NCI-H1092 treated with DMSO at 0.1 percent for 48 hours (cell line): ENCODE measurements at places on chromosomes 11 and 22.

DNA sequence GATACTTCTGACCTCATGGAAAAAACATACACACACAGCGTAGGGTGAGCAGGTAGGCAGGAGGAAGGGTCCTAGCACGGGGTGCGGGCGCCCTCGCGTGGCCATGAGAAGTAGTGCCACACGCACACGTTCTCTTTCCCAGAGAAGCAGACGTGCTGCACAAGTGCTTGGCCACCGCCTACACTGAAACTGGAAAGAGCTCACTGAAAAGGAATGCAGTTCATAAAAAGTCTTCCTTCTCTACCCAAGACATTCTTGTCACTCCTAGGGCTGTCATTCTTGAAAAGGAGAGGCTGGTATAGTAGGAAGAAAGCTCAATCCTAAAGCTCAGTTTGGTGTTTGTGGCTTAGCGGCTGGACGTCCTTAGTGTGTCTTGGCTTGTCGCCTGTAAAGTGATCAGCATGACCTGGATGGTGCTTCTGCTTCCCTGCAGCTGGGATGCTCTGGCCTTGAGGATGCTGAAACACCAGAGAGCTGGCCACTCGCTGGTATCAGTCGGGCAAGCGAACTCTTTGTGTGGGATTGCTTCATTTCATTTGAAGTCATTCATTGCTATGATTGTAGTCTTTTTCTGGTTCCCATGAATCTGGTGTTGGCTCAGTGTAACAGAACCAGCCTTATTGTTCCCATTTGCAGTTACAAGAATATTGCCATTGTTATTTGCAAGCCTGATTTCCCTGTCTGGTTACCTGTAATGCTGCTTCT is 303.8 kb downstream of the NTM start:
- DNase-seq: peak; percentile 56

DNA sequence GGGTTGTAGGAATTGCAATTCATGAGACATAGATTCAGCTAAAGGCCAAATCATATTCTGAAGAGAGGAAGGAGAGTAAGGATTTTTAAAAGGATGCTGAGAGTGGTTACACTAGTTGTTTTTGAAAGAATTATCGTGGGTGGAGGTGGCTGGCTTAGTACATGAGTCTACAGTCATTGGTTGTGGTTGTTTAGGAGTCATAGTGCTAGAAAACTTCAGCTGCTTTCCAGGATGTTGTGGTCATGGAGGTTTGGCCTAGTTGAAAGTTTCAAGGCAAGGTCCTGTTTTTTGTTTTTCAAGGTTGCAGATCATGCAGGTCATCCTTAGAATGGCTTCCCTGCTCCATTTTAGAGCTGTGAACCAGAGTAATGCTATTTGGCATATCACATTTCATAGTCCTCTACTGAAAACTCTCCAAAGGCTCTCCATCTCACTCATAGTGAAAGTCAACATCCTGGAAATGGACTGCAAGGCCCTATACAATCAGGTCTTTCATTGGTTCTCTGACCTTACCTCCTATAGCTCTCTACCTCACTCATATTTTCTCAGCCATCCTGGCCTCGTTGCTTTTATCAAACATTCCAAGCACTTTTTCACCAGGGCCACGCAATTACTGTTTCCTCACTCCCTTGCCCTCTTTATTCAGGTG is 26.1 kb upstream of the ZBTB44 start:
- no peak for DNase-seq

DNA sequence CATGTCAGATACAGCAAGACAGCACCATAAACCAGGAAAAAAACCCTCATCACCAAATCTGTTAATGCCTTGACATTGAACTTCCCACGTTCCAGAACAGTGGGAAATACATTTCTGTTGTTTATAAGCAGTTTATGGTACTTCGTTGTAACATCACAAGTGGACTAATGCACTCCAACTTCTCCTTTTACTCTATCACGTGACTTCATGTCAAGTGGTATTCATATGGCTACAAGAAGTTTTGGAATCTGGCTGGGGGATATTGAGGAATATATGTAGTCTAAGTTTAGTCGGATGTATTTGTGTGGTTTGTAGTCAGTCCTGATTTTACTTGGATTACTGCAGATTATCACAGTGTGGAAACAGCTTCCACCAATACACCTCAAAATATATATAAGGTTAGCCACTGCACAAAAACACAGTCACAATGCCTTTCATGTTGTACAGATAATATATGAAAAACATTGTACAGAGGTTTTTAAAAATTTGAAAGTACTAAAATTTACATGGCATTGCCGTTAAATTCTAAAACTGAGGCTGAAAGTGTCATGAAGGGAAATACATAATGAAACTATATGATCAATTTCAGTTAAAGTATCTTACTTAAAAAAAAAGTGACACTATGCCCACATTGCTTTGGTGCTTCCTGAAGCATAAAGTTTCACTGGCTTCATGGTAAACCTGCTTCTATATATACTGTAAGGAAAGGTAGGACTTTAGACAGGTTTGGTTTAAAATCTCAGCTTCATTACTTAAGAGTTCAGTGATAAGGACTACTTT is 134.1 kb downstream of the CASP12 start:
- no peak for DNase-seq

DNA sequence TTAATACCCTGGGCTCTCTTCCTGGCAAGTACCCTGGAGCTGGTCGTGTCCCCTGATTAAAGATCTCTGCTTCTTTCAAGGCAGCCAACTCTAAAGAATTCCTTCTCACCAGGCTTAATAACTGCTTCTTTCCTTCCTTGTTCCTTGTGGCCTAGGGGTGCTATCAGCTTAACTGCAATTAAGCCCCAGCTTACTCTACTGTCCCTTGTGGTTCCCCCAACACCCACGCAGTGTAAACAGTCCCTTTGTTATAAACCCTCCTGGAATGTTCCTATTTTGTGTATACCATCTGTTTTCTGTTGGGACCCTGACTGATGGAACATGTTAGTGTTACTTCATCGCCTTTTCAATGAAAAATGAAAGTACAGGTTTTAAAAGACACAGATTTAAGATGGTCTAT is 126.4 kb upstream of the KIRREL3 start:
- DNase-seq: no peak

- DNase-seq: no peak
Measured at GRCh38 chr11:120598517-120599257, 87.1 kb downstream of the GRIK4 start.

DNA sequence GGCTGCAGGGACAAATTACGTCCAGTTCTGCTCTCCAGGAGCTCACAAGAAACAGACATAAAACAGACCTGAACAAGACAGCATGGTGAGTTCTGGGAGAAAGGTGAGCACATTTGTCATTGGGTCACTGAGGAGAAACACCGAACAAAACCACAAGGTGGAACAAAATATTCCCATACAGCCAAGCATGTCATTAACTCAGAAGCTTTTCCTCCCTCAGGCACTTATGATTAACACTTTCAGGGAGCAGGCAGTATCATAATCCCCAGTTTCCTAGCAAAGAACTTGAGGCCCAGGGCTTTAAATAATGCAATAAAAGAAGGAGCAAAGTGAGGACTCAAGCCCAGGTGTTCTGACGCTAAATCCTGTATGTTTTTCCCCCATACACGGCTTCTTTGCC is 43.0 kb downstream of the P4HA3 start:
- DNase-seq: no peak

DNA sequence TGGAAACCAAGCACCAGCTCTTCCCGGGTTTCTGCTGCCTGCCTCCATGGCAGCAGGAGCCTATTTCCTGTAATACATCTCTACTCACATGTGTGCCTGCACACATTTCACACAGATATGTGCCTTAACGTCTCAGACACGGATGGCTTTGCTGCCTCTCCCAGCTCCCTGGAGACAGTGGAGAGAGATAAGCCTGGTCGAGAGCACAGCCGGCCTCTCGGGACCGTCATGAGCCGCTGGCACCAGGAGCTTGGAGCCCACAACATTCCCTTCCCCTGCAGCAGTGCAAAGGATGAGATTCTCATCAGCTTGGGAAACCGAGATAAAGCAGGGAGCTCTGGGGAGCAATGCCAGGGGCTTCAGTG is 587.7 kb downstream of the BRD1 start:
- no peak for DNase-seq

GRCh38 chr11:128069665-128070064 is 517.7 kb downstream of the ETS1 start:
- no peak for DNase-seq

DNA sequence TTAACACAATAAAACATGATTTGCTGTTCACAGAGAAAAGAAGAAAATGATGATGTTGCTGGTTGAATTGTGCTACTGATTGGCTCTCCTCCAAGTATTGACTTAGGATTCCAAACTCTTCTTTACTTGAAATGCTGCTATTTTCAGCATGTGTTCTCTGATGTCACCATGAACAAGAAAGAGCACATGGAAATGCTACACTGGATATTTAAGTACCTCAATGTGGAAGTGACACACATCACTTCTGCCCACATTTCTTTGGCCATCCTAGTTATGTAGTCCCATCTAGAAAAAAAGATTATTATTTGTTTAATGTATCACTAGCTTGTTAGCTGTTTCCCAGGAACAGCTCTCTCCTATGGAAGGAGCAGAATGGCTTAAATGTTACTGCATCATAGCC is 27.2 kb downstream of the OR52B2 start:
- no peak for DNase-seq

DNA sequence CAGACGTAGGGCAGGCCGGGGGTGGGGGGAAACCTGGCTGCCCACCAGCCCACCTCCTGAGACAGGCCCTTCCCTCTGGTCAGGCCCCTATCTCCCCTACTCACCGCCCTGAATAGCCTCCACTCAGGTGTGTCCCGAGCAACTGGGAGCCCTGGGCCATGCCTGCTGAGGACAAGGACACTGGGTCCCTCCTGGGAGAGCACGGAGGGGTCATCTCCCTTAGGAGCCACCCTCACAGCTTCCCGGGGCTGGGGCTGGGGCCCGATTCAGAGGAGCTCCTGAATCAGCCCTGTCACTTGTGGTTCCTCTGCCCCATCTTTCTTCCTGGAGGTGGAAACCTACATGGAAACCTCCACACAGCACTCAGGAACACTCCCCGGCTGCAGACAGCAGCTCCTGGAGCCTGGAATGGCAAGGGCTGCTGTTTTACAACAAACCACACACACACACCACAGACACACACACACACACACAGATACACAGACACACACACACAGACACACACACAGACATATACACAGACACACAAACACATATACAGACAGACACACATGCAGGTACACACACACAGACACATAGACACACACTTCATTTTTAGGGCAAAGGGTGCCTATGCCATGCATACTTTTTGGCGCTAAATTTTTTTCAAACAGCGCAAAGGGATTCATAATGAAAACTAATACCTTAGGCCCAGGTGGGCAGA is 9.6 kb upstream of the EMID1 start:
- no peak for DNase-seq

DNA sequence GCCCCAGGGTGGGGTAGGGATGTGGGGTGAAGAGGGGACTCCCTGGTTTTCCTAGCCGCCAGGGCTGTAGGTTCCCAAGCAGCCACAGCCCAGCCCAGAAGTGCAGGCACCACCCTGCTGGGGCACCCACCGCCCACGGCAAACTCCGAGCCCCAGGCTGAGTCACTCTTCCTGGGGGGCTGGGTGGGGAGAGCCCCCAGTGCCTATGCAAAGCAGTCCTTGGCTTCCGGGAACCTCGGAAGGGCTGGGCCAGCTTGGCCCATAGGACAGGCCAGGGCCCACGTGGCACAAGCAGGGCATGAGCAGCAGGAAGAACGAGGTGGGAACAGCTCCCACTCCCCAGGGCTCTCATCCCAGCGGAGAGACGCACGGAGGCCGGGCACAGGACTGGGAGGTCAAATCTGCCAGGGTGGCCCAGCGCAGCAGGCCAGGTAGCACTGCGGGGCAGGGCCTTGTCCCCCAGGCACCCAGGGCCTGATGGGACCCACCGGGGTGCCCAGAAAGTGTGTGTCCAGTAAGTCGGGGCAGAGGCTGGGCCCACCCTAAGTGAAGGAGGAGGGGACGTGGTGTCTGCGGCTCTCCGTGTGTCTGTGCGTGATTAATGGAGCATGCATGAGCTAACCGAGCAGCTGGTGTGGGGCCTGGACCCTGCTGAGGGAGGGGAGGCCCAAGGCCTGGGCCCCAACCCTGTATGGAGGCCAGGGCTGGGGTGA is 4.6 kb upstream of the IL17REL start:
- no peak for DNase-seq

GRCh38 chr11:97974798-97975498 is 1045.8 kb upstream of the CNTN5 start:
- DNase-seq: no peak

DNA sequence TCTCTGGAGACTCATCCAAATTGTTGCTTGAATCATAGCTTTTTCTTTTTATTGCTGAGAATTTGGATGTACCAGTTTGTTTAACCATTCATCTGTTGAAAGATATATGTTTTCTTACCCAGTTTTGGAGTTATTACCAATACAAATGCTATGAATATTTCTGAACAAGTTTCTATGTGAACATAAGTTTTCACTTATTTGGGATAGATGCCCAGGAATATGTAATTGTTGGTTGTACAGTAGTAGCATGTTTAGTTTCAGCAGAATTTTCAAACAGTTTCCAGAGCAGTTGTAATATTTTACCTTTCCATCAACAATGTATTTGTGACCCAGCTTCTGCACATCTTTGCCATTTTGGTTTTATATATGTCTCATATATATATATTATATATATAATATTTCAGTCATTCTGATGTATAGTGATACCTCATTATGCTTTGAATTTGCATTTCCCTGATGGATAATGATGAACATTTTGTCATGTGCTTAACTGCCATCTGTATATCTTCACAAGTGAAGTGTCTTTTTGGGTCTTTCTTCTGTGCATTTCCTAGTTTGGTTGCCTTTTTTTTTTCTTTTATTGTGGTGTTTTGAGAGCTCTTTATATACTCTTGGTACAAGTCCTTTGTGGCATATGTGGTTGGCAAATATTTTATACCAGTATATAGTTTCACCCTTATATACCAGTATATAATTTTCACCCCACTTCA is 118.8 kb downstream of the LUZP2 start:
- no peak for DNase-seq

DNA sequence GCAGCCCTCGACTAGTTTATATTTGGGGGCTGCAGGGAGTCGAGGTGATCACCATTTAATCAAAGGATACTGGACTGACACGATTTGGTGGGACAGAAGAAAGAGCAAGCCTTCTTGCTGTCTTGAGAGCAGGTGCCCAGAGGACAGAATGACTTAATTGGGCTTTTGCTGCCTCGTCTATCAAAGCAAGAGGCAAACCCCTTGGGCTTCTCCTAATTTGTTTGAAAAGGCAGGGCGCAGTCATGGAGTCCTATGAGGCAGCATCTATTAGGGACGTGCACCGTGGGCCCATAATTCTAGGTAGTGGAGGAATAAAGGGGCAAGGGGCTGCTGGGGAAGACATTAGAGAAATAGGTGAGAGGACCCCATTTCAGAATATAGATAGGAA is 1411.3 kb downstream of the TBC1D22A start:
- no peak for DNase-seq
